ENCODE measurements at places on chromosomes 1 and 21.

- DNase-seq: peak; percentile 75
Observed at GRCh38 chr1:198657550-198658064, 18.8 kb downstream of the PTPRC start.

DNA sequence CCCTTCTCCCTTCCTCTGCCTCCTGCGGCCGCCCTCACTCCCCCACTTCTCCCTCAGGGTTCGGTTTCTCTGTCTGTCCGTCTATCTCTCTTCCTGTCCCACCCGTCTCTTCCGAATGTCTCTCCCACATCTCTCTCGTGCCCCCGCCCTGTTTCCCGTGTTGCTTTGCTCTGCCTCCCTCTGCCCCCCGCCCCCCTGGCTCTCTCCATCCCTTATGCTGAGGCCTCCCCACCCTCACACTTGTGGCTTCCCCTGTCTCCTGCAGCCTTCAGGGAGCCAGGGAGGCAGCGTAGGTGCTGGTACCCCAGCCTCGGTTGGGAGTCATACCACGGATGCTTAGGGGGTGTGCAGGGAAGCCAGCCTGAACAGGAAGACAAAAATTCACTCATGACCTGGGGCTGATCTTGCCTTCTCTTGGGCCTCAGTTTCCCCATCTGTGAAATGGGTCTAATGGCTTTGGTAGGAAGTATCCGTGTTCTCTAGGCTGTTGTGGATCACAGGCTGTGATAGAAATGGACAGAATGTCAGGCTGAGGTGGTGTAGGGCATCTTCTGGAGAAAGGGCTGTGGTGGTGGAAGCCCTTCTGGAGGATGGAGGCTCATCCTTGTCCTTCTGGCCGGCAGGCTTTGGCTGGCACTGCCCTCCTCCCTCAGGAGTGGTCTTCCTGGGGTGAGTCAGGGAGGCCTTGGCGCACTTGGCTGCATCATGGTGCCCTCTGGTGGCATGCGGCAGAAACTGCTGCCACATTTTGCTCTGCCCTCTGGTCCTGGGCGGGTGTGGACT, 55.5 kb downstream of the FOXO6 start:
- peak; percentile 69 for DNase-seq

GRCh38 chr1:99669821-99670220, 23.9 kb downstream of the PALMD start:
- DNase-seq: no peak

GRCh38 chr1:158026651-158027050, 33.2 kb downstream of the KIRREL1 start:
- DNase-seq: no peak

GRCh38 chr1:19712928-19713327, 48.3 kb downstream of the HTR6 start:
- DNase-seq: no peak

DNA sequence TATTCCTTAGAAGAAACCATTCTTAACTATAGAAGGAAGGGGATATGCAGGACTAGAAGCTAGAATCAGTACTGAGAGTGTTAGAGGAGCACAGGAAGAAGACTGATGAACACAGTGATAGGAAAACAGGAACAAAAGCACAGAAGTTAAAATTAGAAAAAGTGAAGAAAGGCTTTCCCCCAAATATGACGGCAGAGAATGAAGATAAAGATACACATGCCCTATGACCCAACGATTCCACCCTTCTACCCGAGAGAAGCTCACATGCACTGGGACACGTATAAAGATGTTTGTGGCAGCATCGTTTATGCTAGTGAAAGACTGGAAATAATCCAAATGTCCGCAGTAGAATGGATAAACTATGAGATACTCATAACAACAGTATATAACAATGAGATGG, 74.2 kb downstream of the DTL start:
- DNase-seq: no peak

DNA sequence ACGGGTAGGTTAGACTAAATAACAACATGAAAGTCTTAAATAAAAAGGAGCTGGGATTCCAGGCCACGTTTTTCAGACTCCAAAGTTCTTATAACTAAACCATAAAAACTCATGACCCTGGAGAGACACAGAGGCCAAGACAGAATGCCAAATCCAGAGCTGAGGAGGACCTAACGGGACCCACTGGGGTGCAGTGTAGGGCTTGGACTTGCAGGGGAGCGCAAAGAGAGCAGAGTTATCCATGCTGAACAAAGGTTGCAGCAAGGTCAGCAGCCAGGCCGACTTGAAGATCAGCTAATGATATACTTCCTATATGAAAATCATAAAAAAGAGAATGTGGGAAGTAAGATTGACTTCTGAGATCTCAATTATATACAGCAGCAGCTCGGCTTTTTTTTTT, 237.1 kb downstream of the TM2D1 start:
- no peak for DNase-seq

DNA sequence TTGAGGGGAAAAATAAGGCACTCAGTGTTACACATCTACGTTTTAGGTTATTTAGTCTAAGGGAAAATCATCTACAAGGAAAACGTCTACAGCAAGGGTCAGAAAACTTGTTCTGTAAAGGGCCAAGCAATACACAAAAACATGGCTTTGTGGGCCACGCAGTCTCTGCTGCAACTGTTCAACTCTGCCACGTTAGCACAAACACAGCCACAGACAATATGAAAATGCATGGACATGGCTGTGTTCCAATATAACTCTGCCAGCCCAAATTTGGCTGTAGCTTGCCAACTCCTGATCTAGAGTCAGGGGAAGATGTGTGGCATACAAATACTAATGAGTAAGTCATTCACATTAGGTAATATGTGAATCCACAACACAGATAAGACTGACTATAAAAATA, 40.7 kb downstream of the COA6 start:
- no peak for DNase-seq

GRCh38 chr1:96259399-96259798, 462.2 kb upstream of the PTBP2 start:
- no peak for DNase-seq

DNA sequence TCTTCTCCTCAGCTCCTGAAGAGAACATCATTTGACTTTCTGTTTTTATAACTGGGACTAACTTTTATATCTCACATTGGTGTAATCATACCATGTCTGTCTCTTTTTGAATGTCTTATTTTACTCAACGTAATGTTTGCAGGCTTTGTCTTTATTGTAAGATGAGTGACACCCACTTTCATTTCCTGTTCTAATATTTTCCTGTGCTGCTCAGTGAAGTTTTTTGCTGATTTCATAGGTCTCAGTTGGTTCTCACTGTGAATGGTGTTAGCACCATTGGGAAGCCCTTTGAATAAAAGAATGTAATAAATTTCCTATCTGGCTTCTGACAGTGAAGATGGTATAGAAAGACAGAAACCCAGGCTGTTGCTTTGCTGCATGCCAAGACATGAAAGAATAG, 84.0 kb downstream of the RAVER2 start:
- DNase-seq: no peak

- no peak for DNase-seq
Observed at GRCh38 chr1:151851886-151852285, 1.6 kb downstream of the THEM5 start.

DNA sequence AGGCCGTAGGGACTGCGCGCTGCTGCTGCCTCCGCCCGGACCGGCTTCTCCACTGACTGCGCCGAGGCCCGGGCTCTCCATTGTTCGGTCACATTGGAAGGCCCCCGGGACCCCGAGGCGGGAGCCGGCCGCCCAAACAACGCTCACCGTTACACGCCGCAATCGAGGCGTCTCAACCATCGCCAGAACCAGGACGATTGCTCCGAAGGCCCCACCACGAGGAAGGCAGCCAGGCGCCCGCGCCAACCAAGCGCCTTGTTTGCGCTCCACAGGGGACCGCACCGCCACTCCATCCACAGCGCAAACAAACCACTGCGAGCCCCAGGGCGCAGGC, 595 bp downstream of the GLUL start:
- no peak for DNase-seq

- no peak for DNase-seq
Observed at GRCh38 chr1:150582371-150582770, 3.0 kb upstream of the MCL1 start.

- no peak for DNase-seq
Observed at GRCh38 chr1:85626818-85627217, 46.3 kb downstream of the CCN1 start.

GRCh38 chr1:191696354-191696753, 461.9 kb upstream of the RGS18 start:
- DNase-seq: no peak

DNA sequence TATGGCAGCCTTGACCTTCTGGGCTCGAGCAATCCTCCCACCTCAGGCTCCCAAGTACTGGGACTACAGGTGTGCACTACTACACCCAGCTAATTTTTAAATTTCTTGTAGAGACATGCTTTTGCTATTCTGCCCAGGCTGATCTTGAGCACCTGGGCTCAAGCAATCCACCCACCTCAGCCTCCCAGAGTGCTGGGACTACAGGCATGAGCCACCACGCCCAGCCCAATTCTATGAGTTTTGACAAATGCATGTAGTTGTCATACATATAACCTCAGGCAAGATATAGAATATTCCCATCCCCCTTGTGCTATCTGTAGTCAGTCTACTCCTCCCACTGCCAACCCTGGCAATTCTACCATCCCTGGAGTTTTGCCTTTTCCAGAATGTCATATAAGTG, 38.7 kb upstream of the TTC22 start:
- DNase-seq: no peak

DNA sequence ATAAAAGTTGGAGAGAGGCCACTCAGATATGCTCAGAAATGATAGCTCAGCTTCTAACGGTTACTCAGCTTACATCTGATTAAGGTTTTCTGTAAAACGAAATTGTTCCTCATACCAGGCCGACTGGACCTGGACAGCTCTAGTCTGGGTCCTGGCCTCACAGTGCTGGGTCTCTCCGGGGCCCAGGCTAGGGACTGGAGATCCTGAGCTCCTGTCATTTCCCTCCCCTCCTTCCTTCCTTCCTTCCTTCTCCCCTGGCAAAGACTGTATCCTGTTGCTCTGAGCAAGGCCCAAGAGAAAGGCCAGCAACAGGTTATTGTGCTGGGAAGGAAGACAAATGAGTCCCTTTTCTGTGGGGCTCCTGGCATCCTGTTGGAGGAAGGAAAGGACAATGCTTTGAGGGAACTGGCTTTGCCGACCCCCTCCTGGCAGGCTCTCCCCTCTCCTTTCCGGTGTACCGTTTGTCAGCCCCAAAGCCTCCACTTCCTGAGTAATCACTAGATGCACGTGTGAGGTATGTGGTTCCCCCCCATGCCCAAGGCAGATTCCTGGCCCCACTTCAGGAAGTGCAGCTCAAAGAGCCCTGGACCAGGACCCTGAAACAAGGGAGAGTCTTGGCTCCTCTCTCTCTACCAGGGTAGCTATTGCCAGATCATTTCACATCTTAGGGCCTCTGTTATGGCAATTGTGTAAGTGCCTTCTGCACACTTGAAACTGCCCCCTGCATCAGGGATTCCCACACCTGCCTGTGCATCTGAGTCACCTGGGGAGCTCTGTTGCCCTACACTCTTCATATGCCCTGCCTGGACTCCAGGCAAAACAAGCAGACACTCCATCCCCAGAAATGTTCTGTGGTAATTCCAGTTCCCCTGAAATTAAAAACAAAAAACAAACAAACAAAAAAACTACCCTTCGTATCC, 212.7 kb upstream of the FGGY start:
- DNase-seq: no peak
